ENCODE measurements at places on chromosomes 13 and 19.

DNA sequence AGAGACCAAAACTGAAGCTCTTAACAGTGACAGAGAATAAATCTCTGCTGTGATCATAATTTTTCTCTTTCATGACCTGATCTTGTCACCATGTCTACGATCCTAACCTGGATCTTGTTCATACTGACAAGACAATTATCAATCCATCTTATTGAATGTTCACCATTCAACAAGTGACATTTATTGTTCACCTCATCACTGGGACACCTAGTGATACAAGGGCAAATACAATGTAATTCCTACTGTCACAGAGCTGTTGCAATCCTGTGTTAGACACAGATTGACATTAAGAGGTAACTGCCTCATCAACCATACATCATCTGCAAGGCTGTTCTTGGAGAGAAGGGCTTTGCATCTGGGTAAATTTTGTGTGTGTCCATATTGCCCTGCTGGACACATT lies 942.4 kb upstream of the PRR20A start:
- DNase-seq = no peak

DNA sequence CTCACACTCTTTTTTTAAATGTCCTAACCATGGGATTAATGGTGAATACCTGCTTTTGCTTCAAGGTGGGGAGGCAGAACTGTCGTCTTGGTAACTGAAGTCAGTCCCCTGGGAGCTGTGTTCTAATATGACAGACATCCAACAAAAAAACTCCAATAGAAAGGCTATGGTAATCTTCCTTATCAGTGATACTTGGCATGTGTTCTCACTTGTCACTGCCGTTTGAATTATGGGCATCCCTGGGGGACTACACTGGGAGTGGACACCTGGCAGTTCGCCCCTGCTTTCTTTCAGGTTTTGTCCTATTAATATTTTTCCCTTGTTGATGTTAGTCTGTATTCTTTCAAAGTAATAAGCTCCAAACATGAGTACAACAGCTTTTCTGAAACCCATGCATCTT lies 252.6 kb downstream of the SLITRK5 start:
- DNase-seq = no peak

- no peak for DNase-seq
Observed at GRCh38 chr13:104759069-104759468, 1692.9 kb upstream of the SLC10A2 start.

GRCh38 chr19:16369664-16370576 lies 45.3 kb downstream of the KLF2 start:
- no peak for DNase-seq

- no peak for DNase-seq
Observed at GRCh38 chr13:92488249-92488852, 738.3 kb upstream of the GPC6 start.

- DNase-seq = no peak
Observed at GRCh38 chr19:16309643-16310042, 15.0 kb upstream of the KLF2 start.

DNA sequence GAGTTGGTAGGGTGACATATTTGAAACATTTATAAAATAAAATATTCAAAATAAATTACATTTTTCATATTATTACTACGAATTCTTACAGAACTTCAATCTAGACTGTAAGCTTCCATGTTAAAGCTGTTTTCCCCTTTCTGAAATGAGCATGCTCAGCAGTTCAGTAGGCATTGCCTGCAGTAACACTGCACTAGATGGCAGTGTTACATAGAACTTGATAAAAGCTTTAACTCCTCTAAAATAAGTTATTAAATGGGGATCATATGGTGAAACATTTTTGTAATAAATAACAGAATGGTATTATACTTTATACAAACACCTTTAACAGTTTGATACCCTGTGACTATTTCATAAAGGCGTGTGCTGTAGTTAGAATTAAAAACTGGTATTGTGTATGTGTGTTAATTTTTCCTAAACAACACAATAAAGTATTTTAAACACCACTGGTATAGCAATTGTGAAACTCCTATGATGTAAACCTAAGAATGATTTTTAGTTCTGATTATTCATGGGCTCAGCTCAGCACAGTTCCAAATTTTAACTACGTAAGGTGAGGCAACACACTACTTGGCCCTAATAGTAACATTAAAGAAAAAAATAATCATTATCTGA lies 11.6 kb upstream of the GPR18 start:
- DNase-seq = no peak

- DNase-seq = no peak
Observed at GRCh38 chr19:16921766-16922591, 33.2 kb downstream of the F2RL3 start.

DNA sequence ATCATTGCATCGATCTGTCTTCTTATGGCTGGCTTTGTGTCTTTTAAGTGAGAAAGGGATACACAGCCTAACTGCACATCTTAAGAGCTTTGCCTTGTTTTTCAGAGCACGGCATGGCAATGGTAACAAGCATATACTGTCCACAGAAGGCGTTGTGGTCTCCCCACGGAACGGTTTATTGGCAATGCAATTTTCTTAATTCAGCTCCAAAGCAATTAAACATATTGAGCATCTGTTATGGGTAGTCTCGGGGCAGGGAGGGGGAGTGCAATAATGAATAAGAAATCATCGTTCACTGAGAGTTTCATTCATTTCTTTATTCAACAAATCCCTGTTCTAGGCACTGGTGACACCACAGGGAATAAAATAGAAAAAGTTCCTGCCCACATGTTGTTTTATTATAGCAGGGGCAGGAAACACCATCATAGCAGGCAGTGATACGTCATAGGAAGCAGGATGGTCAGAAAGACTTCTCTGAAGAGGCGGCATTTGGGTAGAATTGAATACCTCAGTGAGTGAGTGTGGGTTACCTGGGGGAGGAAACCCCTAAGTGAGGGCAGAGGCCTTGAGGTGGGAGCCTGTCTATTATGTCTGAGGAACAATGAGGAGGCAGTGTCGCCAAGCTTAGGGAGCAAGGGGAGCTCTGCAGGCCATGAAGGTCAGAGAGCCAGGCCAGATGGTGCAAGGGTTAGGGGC lies 185.7 kb upstream of the KL start:
- DNase-seq = no peak

DNA sequence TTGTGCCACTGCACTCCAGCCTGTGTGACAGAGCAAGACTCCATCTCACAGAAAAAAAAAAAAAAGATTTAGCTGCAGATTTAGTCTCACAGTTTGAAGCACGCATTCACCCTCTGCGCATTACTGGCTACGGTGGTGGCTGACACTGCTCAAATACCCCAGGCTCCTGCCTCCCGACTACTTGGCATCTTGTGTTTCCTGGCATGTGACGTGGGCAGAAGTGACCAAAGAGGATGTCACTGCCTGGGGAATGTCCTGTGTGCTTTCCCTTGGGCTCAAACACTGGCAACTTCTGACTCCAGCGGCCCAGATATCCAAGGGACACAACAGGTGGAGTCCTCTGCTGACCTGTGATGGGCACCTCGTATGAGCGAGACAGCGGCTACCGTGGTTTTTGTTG lies 24.7 kb upstream of the EIF3G start:
- no peak for DNase-seq

DNA sequence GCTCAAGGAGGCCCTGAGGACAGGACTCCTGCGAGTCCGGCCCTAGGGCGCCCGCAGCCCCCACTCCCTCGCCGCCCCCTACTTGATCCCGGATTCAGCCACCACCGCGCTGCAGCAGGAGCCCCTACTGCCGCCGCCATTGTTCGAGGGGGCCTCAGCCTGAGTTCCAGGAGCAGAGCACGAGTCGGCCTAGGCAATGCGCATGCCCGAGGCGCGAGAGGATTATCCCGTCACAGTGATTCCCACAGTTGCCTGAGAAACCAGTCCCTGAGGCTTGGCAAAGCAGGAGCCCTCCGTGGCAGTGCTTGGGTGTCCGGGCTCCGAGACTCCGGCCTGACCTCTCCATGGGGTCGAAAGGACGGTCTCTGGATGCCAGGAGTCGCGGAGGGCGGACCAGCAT lies 68.4 kb upstream of the ZNF420 start:
- no peak for DNase-seq

- no peak for DNase-seq
Observed at GRCh38 chr13:39641645-39642044, 13.8 kb upstream of the COG6 start.

DNA sequence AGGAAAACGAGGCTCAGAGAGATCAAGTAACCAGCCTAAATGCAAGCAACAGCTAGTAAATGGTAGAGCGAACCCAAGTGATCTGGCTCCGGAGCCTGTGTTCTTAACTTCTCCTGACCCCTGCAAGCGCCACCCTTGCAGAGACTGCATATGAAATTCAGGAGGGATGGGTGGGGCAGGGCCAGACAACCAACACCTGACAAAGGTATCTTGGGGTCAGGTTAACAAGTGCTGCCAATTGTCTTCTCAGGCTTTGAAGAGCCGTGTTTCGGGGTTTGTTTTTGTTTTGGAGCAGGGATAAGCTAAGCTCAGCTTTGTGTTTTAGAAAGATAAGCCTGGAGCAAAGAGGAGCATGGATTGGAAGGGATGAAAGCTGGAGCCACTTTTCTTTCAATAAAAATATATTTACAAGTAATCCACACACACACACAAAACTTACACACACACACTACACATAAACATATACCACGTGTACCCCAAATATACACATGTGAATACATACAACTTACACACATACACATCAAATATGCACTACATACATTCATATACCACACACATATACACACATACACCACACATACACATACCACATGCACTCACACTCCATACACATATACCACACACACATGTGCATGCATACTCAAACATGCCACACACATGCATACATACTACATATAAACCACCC lies 722.0 kb downstream of the DIAPH3 start:
- DNase-seq = no peak

GRCh38 chr13:39665763-39666162 lies 10.3 kb downstream of the COG6 start:
- no peak for DNase-seq

DNA sequence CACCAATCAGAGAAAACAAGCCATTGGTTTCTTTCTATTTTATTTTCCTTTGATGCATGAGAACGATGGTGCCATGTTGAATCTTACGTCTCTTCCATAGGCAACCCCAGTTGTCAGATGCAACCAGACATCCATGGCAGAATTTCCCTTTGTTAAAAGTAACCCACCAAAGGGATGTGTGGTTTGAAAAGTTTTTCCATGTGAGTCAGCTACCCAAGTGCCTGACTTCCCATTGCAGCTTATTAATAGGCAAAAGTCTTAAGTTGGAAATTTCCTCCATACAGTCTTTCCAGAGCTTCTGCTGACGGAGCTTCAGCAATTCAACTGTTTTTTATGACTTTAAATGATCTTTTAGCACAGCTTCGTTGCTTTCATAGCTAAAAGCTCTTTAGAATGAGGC lies 73.8 kb upstream of the FAM216B start:
- no peak for DNase-seq

DNA sequence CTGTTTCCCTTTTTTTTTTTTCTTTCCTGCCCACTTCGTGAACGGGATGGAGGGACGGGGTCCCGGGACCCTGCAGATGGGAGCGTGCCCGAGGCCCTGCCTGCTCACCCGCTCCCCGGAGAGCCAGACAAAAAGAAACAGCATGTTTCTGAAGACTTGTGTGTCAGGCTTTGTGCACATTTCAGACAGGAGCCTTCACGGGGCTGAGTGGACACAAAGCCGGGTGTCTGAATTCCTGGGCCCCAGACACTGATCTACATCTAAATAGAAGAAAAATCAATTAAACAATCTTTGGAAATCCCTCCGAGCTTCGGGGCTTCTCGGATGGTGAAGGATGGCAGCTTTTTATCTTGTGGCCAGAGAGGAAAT lies 4.2 kb downstream of the PGPEP1 start:
- DNase-seq = no peak

GRCh38 chr13:104206450-104207044 lies 1140.3 kb upstream of the SLC10A2 start:
- no peak for DNase-seq

GRCh38 chr19:13068085-13068846 lies 34.4 kb downstream of the LYL1 start:
- DNase-seq = no peak

Data from stimulated activated CD8-positive, alpha-beta memory T cell treated with anti-CD3 and anti-CD28 coated beads, Interleukin-4, amount 100 ng/mL, for 24 hours (primary cell).